ENCODE measurements at places on chromosomes 5 and 9.

GRCh38 chr5:168614661-168615060 lies 35.5 kb upstream of the PANK3 start:
- DNase-seq: no peak

GRCh38 chr5:142475102-142475513 lies 150.3 kb upstream of the SPRY4 start:
- no peak for DNase-seq

GRCh38 chr9:99070681-99071080 lies 34.2 kb upstream of the TGFBR1 start:
- DNase-seq: no peak

GRCh38 chr5:172844577-172844838 lies 10.5 kb downstream of the ERGIC1 start:
- DNase-seq: no peak

DNA sequence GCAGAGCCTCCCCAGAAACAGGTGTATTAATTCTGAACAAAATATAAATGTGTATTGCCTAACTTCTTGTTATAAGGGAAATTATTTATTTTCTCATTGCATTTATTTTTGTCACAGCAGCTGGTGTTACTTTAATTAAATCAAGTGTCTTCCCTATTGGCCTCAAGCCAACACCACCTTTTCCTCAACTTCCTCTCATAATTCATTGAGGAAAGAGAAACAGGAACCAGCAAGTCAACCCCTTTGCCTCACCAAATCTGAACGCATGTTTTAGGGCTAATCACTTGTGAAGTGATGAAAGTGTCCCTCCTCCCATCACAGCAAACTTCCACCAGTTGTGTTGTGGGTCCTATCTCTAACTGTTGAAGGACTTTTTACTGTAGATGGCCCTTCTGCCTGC lies 73.1 kb downstream of the DIRAS2 start:
- DNase-seq: no peak

GRCh38 chr9:135927195-135928013 lies 20.1 kb upstream of the CAMSAP1 start:
- DNase-seq: no peak

DNA sequence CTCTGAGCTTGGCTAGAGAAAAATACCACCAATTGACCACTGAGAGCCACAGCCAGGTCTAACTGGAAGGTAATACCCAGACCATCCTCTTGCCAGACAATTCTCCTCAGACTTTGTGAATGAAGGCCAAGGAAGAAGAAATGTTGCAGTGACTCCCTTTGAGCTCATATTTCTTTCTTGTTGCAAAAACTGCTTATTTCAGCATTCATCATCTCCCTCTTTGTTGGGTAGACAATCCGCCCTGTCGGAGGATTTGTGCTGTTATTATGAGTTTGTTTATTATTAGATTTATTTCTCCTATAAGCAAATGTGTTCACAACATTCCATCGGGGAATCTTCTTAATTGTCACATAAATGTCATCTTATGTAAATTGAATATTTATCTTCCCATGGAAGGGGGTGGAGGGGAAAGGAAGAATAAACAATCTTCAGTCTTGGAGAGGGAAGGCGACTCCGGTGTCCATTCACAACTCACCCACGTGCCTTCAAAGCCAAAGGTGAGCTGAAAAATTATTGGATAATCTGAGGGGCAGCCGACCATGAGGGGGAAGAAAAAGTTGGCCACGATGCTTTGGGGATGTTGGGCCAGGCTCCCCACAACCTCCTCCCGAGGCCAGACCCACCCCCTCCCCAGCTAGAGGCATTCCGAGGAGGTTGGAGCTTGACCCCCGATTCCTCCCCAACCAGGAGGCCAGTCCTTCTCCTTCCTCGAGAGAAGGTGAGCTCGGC lies 1.8 kb upstream of the JADE2 start:
- DNase-seq: no peak

- DNase-seq: no peak
Observed at GRCh38 chr9:124840300-124840833, 12.9 kb upstream of the WDR38 start.

- no peak for DNase-seq
Observed at GRCh38 chr9:13228431-13228830, 51.1 kb downstream of the MPDZ start.

DNA sequence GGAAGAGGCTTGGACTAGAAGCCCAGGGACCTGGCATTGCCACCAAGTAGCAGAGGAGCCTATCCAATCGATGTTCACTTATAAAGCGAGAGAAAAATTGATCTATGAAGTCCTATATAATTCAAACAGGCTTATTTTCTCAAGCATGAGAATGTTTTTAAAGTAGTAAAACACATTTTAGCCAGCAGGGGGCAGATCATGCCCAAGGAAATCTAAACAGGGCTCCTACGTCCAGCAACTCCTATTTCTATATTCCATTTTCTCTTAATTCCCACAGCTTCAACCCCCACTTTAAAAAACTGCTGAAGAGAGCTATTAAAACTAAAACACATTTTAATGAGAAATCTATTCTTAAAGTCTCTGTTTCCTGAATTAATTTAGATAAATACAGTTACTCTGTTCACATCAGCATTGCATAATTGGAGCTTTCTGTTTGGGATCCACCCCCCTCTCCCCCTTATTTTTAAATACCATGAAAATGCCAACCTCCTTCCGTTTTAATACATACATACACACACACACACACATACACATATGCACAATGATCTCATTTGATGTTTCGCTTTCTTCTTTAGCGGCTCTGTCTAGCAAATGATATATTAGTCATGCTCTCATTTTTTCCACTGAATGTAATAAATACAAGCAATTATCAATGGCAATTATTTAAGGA lies 144.9 kb downstream of the MYO10 start:
- no peak for DNase-seq

- no peak for DNase-seq
Observed at GRCh38 chr5:59058237-59058636, 475.4 kb downstream of the RAB3C start.

DNA sequence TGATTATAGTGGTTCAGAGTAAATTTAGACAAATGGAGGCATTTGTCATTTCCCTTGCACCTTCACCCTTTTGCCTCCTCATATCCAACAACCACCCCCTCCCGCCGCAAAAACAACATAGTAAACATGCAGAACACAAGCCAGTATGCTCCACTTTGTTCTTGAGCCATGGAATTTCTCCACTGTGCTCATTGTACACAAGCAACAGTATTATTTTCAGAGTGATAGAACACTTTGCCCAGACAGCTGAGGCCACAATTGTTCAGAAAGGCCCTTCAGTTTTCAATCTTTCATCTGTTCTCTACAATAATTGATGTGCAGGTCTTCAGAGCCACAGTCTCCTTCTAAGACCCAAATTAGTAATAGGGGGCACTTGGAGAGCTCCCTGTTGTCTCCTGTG lies 272.8 kb upstream of the SLC30A5 start:
- DNase-seq: no peak

DNA sequence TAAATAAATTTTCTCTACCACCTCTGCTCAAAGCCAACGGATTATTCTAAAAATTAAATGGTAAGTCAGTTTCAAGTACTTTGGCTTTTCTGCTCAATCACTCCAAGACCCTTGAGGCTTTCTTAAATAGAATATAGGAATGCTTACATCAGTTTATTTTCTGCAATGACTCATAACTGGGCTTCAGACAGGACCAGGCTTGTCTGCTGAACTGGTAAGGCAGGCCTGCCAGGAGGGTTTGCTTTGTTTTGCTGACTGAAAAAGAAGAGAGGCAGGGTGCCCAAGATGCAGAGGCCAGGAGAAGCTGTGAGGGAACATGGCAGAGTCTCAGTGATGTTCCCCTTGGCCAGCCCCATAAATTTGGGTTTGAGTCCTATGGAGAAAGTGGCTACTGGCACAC lies 60.3 kb upstream of the EPB41L4A start:
- DNase-seq: no peak

DNA sequence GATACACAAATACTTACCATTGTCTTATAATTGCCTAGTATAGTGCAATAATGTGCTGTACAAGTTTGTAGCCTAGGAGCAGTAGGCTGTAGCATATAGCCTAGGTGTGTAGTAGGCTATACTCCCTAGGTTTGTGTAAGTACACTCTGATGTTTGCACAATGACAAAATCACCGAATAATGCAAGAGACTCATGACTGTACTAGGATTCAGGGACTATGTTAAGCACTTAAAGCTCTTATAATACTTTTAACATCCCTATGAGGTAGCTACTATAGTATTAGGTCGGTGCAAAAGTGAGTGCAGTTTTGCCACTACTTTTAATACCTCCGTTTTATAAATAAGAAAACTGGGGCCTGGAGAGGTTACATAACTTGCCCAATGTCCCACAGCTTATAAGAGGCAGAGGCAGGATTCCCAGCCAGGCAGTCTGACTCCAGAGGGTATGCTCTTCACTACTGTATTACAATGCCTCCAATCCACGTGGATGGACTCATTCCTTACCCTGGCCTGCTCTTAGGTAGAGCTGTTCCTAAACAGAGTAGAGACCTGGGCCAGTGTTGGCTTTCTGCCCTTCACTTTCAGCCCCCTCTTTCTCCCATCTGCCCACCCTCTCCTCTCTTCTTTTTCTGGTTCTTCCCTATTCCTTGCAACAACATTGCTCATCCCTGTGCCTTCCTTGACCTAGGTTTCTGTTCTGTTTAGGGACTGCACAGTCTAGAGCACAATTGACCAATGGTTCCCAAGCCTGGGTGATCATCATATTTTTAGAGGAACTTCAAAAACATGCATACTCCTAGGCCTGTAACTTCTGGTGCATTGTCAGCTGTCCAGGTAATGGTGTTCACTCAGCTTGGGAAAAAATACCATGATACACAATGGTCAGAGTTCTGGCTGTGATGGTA lies 114.0 kb downstream of the CARTPT start:
- DNase-seq: no peak

GRCh38 chr9:84754461-84754860 lies 84.9 kb downstream of the NTRK2 start:
- no peak for DNase-seq

GRCh38 chr5:149358868-149359495 lies 1.1 kb downstream of the PCYOX1L start:
- no peak for DNase-seq

- DNase-seq: no peak
Observed at GRCh38 chr9:133166392-133166791, 2.7 kb upstream of the GBGT1 start.

- no peak for DNase-seq
Observed at GRCh38 chr5:44814761-44815160, 6.0 kb downstream of the MRPS30 start.
